CD4-positive, alpha-beta T cell treated with Interleukin-1 beta for 1 hour (primary cell): ENCODE measurements at places on chromosomes 3 and 15.

GRCh38 chr3:26653811-26654425 lies 31.3 kb downstream of the LRRC3B start:
- DNase-seq: no peak

GRCh38 chr3:136817448-136817847 lies 1.5 kb upstream of the SLC35G2 start:
- no peak for DNase-seq

DNA sequence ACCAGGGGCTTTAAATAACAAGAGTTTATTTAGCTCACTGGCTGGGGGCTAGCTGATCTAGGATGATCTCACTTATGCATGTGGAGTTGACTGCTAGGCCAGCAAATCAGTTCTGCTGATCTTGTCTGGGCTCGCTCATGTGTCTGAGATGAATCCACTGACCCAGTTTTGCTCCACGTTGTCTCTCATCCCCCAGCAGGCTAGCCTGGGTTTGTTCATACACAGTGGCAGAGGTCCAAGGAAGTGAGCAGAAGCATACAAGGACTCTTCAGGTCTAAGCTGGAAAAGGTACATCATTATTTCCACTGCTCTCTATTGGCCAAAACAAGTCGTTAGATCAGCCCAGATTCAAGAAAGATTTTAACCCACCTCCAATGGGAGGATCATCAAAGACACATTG lies 238.0 kb downstream of the PLCL2 start:
- DNase-seq: no peak

DNA sequence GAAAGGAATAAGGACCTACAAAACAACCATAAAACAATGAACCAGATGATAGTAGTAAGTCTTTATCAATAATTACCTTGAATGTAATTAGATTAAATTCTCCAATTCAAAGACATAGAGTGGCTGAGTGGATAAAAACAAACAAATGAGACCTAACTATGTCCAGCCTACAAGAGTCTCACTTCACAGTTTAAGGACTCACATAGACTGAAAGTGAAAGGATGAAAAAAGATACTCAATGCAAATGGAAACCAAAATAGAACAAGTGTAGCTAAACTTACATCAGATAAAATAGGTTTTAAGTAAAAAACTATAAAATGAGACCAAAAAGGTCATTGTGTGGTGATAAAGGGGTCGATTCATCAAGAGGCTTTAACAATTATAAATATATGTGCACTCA lies 21.9 kb upstream of the NR1I2 start:
- DNase-seq: no peak

DNA sequence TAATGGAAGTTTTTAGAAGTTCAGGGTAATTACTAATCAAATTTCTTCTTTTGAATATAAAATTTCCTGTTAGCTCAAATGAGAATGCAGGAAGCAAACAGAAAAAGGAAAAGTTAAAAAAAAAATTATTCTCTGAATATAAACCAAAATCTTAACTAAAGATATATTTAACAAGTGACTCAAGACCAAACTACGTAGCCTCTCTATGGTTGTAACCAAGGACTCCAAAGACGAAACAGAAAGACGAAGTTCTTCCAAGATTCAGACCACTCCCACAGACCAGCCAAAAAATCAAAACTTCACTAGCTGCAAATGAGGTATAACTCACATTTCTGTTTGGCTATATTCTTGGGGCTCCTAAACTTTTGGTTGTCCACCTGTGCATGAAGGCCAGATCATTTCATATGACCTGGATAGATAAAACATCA lies 846.5 kb upstream of the ALCAM start:
- DNase-seq: no peak

- no peak for DNase-seq
These were observed 36.8 kb upstream of the CTNNB1 start for GRCh38 chr3:41162541-41162940.

DNA sequence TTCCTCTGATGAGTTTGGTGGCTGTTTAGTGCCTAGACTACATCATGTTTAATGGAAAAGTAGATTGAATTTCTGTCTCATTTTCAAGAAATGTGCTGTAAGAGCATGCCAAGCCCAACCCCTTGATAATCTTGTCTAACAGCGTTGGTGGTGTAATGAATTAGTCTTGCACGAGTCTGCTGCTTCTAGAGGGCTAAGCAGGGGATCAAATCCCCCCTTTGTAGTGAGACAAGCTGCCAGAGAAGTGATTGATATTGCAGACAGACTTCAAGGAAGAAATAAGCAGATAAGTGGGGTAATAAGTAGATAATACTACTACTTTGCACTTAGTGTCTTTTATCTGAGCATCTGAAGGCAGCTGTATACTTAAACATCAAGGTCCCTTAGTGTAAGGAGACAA lies 141.4 kb downstream of the TP63 start:
- DNase-seq: no peak
